AG20443 (cell line): ENCODE measurements at places on chromosomes 3 and 15.

GRCh38 chr15:30904812-30905211, 1.1 kb downstream of the FAN1 start:
- DNase-seq, result no peak

DNA sequence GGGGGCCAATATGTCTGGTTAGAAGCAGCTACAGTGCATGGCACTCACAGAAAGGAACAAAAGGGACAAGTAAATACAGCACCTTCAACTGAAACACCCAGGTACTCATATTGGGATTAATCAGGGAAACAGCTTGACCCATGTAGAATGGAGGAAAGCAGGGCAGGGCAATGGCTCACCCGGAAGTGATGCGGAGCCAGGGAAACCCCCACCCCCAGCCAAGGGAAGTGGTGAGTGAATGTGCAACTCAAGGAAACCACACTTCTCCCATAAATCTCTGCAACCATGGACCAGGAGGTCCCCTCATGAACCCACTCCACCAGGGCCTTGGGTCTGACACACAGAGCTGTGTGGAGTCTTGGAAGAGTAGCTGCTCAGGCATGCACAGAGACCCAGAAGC, 117.1 kb downstream of the MTHFS start:
- no peak for DNase-seq

DNA sequence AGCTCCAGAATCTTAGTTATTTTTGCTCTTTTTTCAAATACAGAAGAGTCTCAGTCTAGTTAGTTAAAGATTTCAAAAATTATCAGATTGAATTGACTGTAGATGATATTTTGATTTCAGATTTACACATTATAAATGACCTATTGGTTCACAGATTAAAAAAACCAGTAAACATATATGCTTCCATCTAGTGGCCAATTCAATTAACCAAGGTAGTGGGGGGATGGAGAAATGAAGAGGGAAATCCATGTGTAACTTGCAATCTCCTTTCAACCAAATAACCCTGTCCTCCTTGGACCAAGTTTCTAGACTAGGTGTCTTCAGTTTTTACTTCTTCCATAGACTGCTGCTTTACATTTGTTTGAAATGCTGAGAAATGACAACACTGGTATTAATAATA, 789.8 kb downstream of the ROBO1 start:
- DNase-seq, result peak; percentile 18

DNA sequence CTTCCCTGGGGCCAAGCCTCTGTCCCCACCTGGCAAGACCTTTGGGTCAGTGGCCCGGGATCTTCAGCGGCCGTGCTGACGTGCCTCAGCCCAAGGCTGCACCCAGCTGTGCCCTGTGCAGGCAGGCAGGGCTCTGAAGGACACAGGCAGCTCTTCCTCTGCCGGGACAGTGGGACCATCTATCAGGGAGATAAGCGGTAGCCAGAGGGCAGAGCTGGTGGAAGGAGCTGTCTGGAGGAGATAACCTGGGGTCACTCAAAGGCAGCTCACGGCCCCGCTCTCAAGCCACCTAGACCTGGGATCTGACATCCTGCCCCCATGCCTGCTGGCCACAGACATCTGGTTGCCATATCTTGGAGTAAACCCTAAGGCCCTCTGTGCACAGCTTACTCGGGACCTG, 27.3 kb downstream of the DUSP7 start:
- DNase-seq, result no peak

GRCh38 chr3:40207796-40208195, 101.7 kb upstream of the EIF1B start:
- DNase-seq, result no peak

DNA sequence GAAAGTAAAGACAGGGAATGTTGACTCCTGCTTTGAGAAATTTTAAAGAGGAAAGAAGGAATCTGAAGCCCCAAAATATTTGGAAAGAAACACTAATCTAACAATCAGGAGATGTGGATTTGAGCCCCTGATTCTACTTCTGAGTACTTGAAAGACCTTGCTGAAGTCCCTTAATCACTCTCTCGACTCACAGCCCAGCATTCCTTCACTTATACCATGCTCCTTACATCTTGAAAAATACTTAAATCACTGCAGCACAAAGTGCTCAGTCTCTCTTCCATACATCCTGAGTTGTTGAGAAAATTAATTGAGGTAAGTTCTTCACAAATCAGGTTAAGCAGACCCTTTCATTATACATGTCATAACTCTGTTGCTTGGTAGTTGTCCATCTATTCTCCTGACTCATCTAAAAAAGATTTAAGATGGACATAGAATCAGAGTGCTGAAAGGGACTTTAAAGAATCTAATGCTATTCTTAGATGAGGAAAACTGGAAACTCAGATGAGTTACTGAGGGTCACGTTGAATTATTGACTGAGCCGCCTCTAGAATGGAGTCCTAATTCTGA, 72.8 kb upstream of the THSD4 start:
- DNase-seq, result no peak

- DNase-seq, result no peak
Measured at GRCh38 chr3:74124782-74125181, 489.7 kb downstream of the CNTN3 start.

DNA sequence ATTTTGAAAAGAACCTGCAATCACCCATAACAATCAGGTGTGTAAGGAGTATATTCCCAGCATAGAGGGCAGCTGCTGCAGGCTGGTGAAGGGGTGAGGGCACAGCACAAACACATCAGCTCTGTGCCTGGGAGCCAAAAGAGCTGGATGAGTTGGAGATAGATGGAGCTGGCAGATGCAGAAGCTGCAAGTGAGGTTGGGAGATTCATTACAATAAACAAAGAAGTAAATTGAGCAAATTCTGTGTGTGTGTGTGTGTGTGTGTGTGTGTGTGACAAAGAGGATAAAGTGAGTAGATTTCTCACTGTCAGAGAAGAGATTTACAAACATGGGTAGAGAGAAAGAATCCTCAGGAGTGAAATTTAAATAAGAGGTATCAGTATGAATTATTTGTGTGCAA, 994.7 kb downstream of the EPHA3 start:
- DNase-seq, result no peak

DNA sequence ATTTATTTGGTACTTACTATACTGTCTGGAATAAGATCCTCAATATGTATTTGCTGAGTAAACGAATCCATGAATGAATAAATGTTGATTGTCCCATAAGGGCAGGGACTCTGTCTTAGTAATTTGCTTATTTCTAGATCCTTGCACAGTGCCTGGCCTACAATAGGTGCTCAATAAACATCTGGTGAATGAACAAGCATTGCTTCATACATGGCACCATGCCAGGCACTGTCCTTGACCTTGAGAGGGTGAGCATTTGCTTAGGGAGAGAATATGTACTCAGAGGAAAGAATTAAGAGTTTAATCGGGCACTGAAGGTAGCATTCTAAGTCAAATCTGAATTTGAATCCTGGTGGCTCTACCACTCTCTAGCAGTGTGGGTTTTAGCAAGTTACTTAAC, 282.1 kb downstream of the THSD4 start:
- no peak for DNase-seq

- DNase-seq, result peak; percentile 59
Measured at GRCh38 chr3:123089611-123090331, 22.9 kb downstream of the PDIA5 start.

DNA sequence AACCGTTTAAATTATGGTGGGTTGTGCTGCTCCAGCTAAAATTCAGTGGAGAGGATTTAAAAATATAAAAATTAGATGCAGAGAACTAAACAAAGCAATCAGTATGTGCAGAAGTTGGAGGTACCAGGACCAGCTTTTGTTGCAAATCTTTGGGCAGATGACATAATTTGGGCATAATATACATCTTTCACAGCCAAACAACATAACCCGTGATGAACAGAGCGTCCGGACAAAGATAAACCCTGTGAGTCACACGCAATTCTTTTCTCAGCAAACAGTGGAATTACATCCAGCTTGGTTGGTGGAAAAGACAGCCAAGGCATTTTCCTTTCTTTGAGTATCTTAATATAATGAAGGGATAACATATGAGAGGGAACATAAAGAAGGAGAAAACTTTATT, 419.4 kb upstream of the ADAMTS9 start:
- peak; percentile 26 for DNase-seq

GRCh38 chr15:74864296-74864695, 8.9 kb downstream of the SCAMP2 start:
- no peak for DNase-seq

DNA sequence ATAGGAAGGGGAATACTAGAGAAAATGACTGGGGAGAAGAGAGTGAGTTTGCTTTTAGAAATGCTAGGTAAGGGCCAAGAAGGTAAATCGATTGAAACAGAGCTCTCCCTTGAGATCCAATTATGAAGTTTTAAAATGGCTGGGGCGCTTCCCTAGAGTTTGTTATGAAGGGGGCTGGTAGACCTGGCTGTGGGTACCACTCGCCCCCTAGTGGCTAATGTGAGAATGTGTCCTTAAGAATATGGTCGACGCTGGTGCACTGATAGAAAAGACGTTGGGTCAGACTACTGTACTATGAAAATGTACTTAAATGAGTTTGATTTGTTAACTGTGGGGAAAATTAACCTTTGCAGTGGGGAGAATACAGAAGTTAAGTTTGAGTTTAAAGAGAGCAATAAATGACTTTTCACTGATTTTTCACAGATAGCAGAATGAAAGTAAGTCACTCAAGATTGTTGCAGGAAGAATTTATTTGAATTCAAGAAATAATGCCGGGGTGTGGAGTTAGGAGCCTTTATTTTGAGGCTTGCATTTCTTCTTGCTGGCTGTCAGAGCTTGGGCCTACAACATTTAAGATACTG, 9.2 kb downstream of the TMPRSS7 start:
- peak; percentile 87 for DNase-seq
